ENCODE measurements at places on chromosomes 5 and 9.
A peak's percentile ranks its signal among the peaks of the same experiment; 100 is the strongest.

GRCh38 chr5:11483630-11484029 lies 420.6 kb downstream of the CTNND2 start:
- DNase-seq: no peak

DNA sequence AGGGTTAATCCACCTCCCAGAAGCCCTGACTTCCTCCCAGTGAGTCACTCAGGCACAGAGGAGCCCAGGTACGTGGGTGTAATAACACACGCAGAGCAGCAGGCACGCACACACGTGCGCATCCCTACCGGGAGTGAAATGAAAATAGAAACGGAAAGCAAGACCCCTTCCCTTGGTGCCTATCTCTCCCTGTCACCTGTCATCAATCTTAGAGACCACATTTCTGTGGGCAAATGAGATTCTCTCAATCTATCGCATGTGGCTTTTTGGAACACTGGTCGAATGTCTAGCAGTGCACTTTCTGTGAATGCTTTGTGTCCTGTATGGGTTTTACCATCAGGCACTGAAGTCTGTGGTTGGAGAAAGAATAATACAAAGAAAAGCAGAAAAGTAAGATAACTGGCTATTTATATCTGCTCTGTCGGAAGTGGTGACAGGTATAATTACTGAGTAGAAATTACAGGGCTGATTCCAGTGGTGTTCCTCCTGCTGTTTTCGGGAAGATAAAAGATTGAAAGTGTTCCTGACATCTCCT lies 137.7 kb upstream of the GRIA1 start:
- DNase-seq: peak; percentile 23

DNA sequence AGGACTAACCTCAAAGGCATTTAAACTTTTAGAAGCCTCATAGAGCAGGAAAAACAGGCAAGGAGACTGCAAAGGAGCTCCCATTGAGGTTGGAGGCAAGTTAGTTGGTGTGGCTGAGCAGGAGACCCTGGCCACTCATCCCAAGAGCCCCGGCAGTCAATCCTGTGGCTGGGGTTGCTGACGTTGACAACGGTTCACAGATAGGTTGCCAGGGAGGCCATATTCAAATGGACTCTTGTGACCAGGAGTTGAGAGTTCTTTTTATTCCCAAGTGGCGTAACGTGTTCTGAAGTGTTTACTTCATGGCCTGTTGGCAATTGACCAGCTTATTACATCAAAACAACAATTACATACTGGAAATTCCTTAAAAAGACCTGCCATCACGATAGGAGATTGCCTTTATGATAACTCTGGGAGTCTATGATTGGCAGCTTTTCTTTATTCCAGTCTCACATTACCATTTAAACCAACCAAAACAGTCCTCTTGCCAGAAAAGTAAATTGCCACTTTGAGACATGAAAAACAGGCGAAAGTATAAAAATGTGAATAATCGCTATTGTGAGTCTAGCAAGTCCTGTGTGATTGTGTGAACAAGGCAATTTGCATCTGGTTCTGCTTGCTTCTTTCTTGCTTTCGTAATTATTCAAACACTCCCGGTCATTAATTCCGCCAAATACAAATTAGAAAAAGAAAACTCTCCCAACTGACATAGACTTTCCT lies 394.9 kb downstream of the MED10 start:
- DNase-seq: no peak

DNA sequence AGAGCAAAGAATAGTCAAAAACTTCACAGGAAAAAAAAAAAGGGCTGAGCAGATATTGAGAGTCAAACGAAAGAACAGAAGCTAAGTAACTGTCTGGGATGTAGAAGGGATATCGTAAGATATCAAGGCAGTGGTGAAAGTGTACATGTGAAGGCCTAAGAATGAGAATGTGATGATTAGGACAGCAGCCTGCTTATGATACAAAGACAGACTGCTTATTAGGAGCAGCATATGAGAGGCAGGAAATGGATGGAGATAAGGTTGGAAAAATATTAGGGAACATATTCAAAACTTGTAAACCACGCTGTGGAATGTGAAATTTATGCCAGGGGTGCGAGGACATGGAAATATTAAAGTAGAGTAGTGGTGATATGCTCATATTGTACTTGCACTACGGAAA lies 133.1 kb upstream of the FAM174A start:
- DNase-seq: no peak

DNA sequence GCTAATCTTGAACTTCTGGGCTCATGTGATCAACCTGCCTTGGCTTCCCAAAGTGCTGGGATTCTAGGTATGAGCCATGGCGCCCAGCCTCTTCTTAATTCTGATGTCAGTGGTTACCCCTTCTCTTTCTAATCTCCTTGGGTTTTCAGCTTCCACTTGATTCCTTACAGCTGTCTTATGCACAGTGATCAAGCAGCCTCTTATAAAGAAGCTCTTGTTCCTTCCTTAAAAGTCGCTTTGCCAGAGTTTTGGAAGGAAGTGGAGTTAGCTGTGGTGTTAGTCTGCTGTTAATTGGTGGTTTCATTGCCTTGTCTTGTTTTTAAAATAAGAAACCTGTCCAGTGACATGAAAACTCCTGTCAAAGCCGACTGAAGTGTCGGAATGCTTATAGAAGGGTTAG lies 128.1 kb upstream of the CACNA1B start:
- DNase-seq: no peak

DNA sequence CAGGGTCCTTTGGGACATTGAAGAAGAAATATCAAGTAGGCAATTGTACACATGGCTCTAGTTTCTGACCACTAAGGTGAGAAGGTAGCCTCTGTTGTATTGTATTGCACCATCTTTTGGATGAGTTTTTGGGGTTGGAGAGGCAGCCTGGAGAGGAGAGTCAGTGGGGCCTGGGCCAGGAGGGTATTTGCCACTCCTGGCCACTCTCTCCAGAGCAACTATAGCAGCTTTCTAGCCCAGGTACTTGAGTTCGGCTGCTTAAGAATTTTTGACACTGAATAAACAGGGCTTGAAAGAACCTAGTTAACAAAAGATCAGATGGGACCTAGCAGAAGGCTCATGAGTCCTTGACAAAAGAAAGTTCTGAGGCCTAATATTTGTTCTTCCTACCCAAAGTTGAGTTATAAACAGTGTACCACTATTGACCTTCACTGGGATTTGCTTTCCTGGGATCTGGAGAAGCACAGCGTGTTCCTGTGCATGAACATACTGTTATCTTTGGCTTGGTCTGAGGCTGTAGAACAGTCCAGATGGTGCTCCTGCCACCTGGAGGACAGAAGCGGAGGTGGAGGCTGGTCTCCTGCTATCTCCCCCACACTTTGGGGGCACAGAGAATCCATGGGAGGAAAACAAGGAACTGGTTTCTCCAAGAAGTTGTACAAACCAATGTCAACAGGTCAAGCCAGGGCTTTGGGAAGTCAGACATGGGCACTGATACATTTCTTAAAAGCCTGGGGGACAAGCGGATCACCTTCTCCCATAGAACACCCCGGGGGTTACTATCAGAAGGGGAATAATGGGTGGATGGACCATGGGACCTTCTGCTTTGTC lies 110.4 kb upstream of the LIFR start:
- DNase-seq: no peak

- no peak for DNase-seq
These were observed 9.1 kb downstream of the SARDH start for GRCh38 chr9:133728856-133729616.

GRCh38 chr9:77291714-77292113 lies 114.4 kb downstream of the VPS13A start:
- DNase-seq: no peak

DNA sequence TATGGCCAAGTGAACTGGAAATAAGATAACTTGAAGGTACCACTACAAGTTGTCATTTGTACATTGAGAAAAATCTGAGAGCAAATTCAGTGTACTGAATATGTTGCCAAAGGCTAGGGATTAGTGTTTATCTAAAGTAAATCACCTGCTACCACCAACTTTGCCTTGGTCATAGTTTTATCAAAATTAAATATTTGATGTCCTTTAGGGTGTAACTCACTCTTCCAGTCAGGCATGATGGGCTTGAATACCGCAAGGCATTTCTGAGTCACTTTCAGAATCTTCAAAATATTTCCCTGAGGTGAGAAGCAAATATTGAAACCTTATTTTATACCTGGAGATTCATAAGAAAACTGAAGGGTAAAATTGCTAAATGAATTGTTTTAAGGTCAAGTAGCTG lies 1338.6 kb upstream of the ACO1 start:
- no peak for DNase-seq

- DNase-seq: no peak
These were observed 32.3 kb upstream of the FAM81B start for GRCh38 chr5:95358848-95359247.

DNA sequence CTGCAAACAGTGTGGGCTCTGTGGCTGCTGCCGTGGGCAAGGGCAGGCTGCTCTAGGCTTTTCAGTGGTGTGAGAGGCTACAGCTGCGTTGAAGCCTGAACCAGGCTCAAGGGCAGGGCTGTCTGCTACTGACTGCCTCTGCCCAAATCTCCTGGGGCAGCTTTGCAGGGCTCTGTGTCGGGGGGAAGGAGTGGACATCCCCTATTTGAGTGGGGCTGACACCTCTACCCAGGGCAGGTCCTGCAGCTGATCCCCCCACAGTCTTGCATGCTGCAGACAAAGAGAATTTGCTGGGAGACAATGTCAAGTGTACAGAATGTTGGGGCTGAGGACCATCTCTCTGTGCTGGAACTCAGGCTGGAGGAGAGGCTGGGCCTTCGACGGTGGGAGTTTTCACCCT lies 240.2 kb downstream of the PBX3 start:
- no peak for DNase-seq

DNA sequence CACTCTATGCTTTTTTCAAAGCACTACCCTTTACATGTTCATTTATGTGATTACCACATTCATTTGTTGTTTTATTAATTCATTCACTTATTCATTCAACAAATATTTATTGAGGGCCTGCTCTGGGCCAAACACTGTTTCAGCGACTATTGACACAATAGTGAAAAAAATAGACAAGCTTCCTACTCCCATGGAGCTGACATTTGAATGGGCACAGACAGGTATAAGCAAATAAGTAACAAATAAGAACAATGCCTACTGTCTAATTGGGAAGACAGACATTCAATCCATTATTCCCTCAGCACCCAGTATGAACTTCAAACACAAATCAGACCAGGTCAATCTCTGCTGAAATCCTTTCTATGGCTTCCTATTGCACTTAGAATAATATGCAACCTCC lies 156.9 kb upstream of the NR3C1 start:
- DNase-seq: no peak

DNA sequence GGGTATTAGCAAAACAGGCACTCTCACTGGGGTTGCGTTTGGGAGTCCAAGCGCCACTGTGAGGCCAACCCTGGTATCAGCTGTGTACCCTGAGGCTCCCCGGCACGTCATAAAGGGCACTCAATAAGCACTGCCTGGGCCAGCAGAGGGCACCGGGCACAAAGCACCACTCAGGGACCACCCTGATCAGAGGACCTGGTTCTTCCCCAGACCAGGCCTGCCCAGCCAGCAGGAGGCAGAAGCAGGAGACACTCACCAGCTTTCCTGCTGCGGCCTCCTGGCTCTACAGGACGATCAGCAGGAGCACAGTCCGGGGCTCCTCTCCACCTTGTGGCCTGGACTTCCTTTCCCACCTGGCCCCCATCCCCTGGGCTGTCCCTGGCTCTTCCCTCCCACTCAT lies 12.6 kb downstream of the MGAT1 start:
- DNase-seq: no peak

GRCh38 chr5:19853616-19854240 lies 134.3 kb downstream of the CDH18 start:
- DNase-seq: no peak

- no peak for DNase-seq
These were observed 1.4 kb downstream of the PAX5 start for GRCh38 chr9:37032713-37033112.

- no peak for DNase-seq
These were observed 50.8 kb downstream of the CRB2 start for GRCh38 chr9:123406691-123407216.

DNA sequence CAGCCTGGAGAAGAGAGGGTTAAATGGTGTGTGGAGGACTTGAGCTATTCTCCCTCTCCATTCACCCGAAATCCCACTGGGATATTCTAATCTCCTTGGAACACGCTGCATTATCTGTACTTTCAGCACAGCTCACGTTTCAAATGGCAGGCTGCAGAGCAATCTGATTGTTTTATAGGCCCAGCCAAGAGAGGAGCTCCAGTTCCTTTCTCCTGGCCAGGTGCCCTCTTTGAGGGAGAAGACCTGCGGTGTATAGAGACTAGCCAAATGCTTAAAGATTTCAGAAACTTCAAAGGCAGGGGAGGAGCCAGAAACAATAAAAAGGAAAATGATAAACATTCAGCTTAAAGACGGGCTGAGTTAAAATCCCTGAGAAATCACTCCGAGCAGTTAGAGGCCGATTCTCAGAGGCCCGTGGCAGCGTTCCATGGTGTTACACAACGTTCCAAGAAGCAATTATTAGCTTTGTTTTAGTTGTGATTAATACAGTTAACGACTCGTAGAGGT lies 564.0 kb upstream of the KLF4 start:
- no peak for DNase-seq

DNA sequence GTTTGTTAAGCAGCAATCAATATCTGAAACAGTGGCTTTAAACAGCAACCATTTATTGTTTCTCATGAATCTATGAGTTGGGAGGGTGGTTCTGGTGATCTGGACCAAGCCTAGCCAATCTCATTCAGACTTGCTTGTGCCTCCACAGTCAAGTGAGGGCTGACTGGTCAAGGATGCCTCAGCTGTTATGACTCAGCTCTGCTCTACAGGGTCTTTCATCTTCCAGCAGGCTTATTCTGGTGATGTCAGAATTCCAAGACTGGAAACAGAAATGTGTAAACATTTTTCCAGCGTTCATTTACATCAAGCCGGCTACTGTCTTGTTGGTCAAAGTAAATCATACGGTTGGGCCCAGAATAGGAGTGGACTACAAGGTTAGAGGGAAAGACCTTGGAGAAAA lies 2.5 kb upstream of the PIP5K1B start:
- DNase-seq: no peak

- no peak for DNase-seq
These were observed 67.9 kb downstream of the NFIB start for GRCh38 chr9:14245901-14246525.

GRCh38 chr5:171848911-171849520 lies 63.4 kb downstream of the SMIM23 start:
- DNase-seq: no peak

GRCh38 chr9:109730228-109730627 lies 49.8 kb upstream of the PALM2AKAP2 start:
- no peak for DNase-seq

DNA sequence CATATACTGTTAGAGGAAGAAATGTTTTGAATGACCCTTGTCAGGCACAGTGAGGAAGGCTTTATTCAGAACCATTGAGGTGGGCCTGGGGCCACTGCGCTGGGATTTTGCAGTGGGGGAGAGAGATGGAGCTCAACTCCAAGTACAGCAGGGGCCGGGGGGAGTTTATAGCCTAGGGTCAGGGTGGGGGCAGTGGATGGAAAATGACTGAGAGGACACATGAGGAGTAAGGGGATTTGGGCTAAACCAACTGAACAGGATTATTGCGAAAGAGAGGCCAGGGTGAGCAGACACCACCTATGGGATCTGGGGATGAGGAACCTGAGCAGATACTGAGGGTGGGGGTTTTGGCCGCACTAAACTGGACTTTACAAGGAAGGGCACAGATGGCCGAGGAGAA lies 6.3 kb downstream of the CEP72 start:
- no peak for DNase-seq

- DNase-seq: no peak
These were observed 126.7 kb downstream of the COL23A1 start for GRCh38 chr5:178463321-178464155.

All from activated naive CD8-positive, alpha-beta T cell treated with anti-CD3 and anti-CD28 coated beads, Interleukin-2, amount 50 U/mL, for 24 hours (primary cell).